MCF 10A (cell line): ENCODE measurements at places on chromosomes 16 and 17.

DNA sequence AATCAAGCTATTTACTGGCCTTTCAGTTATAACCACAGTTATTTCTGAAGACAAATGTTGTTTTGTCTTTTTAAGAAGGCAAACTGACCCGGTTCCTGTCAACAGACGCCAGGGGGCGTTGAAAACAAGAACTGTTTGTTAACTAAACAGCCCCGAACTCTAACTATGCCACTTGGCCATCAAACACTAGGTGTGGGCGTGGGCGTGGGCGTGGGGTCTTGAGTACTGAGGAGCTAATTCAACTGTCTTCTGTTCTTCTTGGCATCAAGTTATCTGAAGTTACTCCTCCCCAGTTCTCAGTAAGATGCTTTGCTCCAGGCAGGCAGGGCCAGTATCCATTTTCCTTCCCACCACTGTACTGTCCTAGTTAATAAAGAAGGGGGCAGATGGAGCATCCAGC is 63.3 kb upstream of the MTMR4 start:
- DNase-seq, result peak; percentile 70

- DNase-seq, result no peak
Measured at GRCh38 chr17:80780381-80781198, 211.1 kb upstream of the CHMP6 start.

- DNase-seq, result no peak
Measured at GRCh38 chr16:55479430-55480140, 587 bp downstream of the MMP2 start.

DNA sequence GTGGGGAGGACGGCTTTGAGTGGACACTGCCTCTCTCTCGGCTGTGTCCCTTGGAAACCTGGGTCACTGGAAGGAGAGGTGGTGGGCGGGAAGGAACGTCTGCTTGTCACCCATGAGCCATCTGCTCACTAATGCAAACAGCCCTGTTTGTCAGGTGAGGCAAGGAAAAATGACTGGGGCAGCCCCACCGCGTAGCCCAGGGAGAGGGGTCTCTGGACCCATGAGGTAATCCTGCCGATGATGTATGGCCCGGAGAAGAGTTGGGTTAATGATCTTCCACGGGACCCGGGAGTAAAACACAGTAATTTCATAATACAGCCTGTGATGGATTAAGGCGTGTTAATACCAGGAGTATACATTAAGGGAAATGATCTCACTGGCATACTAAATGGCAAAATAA is 197.0 kb downstream of the CYLD start:
- DNase-seq, result no peak

GRCh38 chr17:56592487-56593085 is 913 bp upstream of the NOG start:
- DNase-seq, result peak; percentile 52

DNA sequence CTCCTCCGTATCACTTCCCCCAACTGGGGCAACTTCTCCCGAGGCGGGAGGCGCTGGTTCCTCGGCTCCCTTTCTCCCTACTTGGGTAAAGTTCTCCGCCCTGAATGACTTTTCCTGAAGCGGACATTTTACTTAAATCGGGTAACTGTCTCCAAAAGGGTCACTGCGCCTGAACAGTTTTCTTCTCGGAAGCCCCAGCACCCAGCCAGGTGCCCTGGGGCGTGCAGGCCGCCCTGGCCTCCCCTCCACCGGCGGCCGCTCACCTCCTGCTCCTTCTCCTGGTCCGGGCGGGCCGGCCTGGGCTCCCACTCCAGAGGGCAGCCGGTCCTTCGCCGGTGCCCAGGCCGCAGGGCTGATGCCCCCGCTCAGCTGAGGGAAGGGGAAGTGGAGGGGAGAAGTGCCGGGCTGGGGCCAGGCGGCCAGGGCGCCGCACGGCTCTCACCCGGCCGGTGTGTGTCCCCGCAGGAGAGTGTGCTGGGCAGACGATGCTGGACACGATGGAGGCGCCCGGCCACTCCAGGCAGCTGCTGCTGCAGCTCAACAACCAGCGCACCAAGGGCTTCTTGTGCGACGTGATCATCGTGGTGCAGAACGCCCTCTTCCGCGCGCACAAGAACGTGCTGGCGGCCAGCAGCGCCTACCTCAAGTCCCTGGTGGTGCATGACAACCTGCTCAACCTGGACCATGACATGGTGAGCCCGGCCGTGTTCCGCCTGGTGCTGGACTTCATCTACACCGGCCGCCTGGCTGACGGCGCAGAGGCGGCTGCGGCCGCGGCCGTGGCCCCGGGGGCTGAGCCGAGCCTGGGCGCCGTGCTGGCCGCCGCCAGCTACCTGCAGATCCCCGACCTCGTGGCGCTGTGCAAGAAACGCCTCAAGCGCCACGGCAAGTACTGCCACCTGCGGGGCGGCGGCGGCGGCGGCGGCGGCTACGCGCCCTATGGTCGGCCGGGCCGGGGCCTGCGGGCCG is 1.6 kb downstream of the HIC1 start:
- no peak for DNase-seq

DNA sequence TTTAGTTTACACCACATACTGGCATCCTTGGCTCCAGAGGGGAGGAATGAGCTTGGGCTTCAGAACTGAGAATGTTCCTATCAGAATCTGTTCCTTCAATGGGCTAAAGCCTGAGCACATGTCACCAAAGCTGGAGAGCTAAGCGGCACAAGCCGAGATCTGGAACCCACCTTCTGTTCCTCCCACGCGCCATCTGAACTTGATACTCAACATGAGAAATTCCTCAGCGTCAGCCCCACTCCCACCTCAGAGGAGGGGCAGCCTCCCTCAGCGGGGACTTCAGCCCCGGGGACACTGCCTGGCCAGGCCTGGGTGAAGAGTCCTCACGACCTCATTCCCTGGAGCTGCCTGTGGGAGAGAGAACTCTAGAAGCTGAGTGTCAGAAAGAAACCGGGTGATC is 22.8 kb upstream of the SLC47A1 start:
- no peak for DNase-seq

DNA sequence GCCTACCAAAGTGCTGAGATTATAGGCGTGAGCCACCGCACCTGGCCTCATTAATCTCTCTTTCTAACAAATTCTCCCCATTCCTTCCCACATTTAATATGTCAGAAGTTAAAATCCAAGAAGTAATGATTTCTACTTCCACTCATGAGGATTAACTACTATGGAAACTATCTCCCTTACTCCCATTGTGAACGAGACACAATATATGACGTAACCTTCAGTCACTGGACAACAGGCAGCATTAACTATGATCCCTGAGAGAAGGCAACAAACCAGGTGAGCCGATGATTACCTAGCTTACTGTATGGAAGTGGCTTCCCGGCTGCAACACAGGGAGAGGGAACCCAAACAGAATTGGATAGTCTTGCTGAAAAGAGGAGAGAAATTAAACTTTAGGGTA is 20.0 kb downstream of the GLG1 start:
- no peak for DNase-seq

DNA sequence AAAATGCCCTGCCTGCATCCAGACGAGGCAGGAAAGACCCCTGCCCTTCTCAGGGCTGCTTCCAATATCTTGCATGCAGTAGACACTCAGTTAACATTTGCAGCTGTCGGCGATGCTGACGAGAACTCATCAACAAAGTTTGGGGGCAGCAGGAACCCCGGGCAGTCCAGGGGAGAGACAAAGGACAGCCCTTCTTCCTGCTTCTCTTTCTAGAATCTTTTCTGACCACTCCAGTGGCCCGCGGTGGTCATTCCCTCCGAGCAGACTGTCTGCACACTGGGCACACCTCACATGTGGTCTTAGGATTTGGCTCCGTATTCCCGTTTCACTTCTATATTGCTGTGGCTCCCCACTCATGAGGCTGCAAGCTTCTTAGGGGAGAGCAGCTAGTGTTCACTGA is 31.0 kb upstream of the MFSD6L start:
- no peak for DNase-seq

DNA sequence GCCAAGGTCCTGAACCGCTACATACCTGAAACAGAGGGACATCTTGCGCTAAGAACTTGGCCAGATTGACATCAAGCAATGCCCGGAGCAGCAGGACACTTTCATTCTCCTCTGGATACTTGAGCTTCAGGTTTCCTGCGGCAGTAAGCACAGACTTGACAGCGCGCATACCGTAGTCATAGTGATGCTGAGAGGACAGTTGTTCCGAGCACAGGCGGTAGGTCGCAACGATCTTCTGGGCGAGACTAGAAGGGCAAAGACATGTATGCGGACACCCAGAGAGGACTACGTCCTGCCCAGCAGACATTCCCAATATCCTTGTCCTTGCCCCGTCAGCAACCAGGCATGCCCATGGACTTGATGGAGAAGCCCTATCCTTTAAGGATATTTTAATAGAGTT is 112.9 kb downstream of the DNAH3 start:
- DNase-seq, result no peak

DNA sequence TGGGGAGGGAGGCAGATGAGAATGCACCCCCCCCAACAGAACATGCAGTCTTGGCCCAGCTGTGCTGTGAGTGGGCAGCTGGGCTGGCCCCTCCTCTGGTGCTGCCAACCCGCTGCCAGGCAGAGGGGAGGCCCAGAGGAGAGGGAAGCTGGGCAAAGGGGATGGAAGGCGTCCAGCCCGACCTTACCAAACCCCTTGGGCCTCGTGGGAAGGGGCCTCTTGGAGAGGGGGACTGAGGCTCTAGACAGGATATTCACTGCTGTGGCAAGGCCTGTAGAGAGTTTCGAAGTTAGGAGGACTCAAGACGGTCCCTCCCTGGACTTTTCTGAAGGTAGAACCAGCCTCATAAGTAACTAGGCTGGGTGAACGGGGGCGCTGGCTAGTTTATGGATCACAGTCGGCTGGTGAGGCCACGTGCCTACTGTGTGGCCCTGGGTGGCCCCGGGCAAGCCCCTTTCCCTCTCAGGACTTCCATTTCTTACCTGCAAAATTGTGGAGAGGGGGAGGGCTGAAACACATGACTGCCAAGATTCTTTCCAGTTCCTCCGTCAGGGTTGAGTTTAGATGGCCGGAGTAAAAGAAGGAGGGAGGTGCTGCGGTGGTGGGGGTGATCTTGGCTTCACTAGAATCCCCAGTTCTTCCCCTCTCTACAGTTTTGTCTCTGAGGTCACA is 857 bp upstream of the STAT5A start:
- no peak for DNase-seq

GRCh38 chr16:84361546-84361945 is 6.8 kb upstream of the ATP2C2 start:
- no peak for DNase-seq

DNA sequence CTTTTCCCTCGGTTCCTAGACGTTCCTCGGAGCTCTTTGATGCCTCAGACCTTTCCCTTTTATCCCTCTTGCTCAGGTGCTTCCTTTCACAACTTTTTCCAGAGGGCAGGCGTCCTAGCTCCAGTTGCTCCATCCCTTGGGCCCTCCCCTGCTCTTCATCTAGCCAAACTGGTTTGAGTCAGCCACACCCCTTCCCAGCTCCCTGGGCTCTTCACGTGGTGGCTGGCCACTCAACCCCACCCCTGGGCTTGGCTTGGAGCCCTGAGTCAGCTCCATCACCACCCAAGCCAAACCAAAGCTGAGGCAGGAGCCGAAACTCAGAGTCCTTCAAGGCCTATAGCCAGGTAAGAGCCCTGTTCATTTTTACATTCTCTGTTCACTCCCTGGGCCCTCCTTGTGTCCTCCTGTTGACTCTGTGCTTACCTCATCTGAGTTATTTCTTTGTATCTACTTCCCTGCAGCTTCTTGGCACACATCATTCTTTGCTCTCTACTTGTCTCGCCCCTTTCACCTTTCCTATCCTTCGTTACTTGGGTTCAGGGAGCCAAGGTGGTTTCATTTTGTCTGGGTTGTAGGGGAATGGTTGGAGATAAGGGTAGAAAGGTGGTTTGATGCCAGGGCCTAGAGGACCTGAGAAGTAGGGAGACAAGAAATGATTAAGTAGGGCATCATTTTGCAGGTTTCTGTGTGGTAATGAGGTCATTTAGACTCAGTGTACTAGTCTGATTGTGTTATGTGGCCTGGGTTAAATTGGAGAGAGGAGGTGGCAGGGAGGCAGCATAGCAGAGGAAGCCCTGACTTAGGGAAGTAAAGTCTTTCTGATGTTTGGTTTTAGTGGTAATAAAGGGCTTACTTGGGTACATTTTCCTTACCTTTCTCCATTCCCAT is 7.6 kb upstream of the PHKG2 start:
- DNase-seq, result peak; percentile 99

- no peak for DNase-seq
Measured at GRCh38 chr16:48395375-48395774, 10.2 kb upstream of the SIAH1 start.

DNA sequence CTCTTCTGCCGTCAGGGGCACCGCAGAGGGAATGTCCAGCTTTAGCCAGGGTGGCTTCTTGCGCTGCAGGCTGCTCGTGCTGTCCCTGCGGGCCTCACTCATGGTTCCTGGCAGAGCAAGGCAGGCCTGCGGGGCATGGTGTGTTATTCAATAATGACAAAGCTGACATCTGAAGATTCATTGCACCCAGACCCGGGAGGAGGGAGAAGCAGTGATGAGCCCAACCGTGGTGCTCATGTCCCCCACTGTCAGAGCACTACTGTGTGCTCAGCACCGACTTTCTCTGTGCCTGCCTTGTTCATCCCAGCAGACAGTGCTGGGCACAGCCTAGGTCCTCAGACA is 7.5 kb downstream of the RHBDF1 start:
- DNase-seq, result no peak

- no peak for DNase-seq
Measured at GRCh38 chr16:50329446-50330189, 39.2 kb downstream of the BRD7 start.

GRCh38 chr16:27455700-27456099 is 53.7 kb downstream of the IL21R start:
- DNase-seq, result peak; percentile 20

DNA sequence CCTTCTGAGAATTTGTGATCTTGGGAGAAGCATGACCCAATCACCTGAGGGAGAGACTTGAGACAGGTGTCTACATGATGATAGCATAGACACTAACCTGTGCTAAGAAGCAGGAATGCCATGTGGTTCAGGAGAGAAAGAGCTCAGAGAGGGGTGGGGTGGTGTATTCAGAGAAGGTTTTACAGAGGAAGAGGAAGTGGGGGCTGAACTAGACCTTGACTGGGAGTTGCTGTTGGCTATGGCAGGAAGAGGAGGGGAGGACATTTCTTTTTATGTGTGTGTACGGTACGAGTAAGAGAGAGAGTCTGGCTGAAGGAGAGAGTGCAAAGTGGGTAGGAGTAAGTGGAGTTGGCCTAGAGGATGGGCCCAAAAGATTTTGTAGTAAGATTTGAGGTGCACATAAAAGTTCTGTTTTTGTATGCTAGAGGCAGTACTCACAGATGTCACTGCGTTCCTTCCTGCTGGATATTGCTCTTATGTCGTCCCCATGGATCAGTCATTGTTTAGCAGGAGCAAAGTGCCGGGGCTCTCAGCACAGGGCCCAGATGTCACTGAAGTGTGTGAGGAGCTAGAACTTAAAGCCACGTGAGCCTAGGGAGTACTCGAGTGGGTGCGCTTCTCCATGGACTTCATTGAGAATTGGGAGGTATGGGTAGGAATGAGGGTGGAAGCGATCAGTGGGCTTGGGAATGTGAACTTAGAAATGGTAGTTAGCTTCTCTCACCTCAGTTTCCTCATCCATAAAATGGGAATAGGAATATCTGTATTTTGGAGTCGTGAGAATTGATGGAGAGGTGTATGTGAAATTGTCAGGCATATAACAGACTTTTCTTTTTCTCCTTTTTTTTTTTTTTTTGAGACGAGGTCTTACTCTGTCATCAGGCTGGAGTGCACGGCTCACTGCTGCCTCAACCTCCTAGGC is 22.1 kb downstream of the SLC7A6 start:
- no peak for DNase-seq
